ENCODE measurements at places on chromosomes 7 and 10. TPM values are rescaled to one million over a fixed set of nuclear protein-coding genes. Genes with fewer than 3 reads are reported as not detected.

DNA sequence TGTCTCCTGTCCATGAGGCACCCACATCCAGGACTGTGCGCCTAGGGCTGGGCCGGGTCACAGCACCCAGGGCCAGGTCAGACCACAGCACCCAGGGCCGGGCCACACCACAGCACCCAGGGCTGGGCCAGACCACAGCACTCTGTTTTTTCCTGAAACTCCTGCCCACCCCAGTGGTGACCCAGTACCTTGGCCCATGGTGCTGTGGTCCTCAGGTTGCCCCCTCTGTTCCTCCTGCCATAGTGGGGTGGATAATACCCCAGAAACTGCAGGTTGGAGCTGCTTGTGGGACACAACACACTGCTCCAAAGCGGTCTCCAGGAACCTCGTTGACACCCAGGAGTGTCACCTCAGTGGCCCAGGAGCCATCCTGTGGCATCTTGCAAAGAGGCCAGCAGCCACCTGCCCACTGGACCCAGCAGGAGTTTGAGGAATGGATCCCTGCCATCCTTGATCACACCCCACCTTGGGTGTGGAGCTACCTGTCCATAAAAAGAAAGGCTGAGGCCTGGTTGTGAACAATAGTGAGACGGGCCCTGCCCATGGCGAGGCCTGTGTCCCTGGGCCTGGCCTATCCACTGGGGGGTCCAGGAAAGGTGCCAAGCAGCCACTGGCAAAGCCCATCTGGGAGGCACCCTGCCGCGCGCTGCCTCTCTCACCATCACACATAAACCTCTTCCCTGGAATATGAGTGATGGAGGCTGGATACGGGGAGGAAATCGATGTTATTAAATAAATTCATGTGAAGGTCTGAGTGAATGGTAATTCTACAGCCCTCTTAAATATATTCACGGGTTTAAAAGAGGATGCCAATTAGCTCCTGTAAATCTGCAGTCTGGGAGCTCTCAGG, 89.0 kb downstream of the NKX6-2 start:
- H3K4me1 ChIP-seq, result peaks cover 4% of the 10 kb centered on the region
- no peaks in the 10 kb centered on the region for H3K27me3 ChIP-seq
- DNase-seq, result no peak
- H3K4me3 ChIP-seq, result no peak overlapping the region
- no peak overlapping the region for H3K27ac ChIP-seq

Gene GNA12
- total RNA-seq, result 20.5 TPM

Gene PPP1R17
- total RNA-seq, result not detected

Gene POLL
- total RNA-seq, result 15.8 TPM

GRCh38 chr10:132729810-132730572, 56.0 kb downstream of the NKX6-2 start:
- DNase-seq, result no peak
- H3K27ac ChIP-seq, result no peak overlapping the region
- H3K27me3 ChIP-seq, result no peaks in the 10 kb centered on the region

Gene TPK1
- 0.59 TPM for total RNA-seq

DNA sequence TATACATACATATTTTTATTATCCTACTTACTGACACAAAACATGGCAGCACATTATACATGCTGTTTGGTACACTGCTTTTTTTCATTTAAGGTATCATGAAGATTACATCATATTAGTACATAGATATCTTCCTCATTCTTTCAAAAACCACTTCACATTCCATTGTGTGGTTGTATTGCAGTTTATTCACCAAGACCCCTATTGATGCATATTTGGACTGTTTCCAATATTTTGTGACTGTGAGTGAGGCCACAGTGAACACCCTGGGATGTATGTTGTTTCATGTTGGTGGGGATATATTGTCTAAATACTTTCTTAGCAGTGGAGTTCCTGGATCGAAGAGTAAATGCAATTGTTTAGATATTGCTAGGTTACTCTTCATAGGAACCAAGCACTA, 39.0 kb downstream of the TFAM start:
- DNase-seq, result no peak
- no peaks in the 10 kb centered on the region for H3K27me3 ChIP-seq
- no peaks in the 10 kb centered on the region for H3K36me3 ChIP-seq
- H3K27ac ChIP-seq, result no peak overlapping the region

- no peak for DNase-seq
- peak overlapping the region; percentile 91 for H3K27ac ChIP-seq
- H3K4me3 ChIP-seq, result peak overlapping the region; percentile 89
- H3K4me1 ChIP-seq, result peaks cover 4% of the 10 kb centered on the region
Observed at GRCh38 chr7:47580811-47581331, 1.0 kb downstream of the TNS3 start.

- no peak overlapping the region for H3K4me3 ChIP-seq
- peak; percentile 50 for DNase-seq
- no peaks in the 10 kb centered on the region for H3K27me3 ChIP-seq
- no peaks in the 10 kb centered on the region for H3K4me1 ChIP-seq
Observed at GRCh38 chr7:149414745-149415390, 46.0 kb downstream of the ZNF777 start.

Gene SKIDA1
- total RNA-seq, result not detected

- H3K27ac ChIP-seq, result peak within 1 kb of the TSS; percentile 84
- peak within 1 kb of the TSS; percentile 64 for H3K4me3 ChIP-seq
- DNase-seq, result no peak
- no peaks in the 10 kb centered on the region for H3K27me3 ChIP-seq
Observed at GRCh38 chr10:88879534-88880281, at the start of gene STAMBPL1. Gene STAMBPL1, plus strand, starts transcription at chr10:88880245. Its CDS starts 21,464 bp downstream, at chr10:88901709.

- H3K4me3 ChIP-seq, result no peak overlapping the region
- DNase-seq, result no peak
- H3K27ac ChIP-seq, result no peak overlapping the region
Observed at GRCh38 chr7:29810813-29811482, 4.6 kb downstream of the WIPF3 start.

Gene ADD3
- total RNA-seq, result 80.1 TPM

DNA sequence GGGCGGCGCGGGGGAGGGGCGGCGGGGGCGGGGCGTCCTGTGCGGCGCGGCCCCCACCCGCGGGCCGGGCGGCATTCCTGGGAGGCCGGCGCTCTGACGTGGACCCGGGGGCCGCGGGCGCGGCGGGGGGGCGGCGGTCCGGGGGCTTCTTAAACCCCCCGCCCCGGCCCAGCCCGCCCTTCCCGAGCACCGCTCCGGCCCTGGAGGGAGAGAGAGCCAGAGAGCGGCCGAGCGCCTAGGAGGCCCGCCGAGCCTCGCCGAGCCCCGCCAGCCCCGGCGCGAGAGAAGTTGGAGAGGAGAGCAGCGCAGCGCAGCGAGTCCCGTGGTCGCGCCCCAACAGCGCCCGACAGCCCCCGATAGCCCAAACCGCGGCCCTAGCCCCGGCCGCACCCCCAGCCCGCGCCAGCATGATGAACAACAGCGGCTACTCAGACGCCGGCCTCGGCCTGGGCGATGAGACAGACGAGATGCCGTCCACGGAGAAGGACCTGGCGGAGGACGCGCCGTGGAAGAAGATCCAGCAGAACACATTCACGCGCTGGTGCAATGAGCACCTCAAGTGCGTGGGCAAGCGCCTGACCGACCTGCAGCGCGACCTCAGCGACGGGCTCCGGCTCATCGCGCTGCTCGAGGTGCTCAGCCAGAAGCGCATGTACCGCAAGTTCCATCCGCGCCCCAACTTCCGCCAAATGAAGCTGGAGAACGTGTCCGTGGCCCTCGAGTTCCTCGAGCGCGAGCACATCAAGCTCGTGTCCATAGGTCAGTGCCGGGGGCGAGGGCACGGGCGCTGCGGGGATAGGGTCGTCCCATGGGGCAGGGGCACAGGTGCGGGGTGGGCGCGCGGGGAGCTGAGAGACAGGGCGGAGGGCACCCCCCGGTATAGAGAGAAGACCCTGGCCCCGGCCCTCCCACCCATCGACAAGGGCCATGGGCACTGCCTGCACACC, at the start of gene FLNC:
FLNC (plus strand) TSS at position 176 of the 947 bp plus-strand sequence; CDS start at position 408, 232 bp downstream.
- peak within 1 kb of the TSS; percentile 94 for H3K27ac ChIP-seq
- H3K4me3 ChIP-seq, result peak within 1 kb of the TSS; percentile 70
- peak; percentile 71 for DNase-seq
- peaks cover 3% of the 10 kb centered on the region for H3K4me1 ChIP-seq
- no peaks in the 10 kb centered on the region for H3K27me3 ChIP-seq

Gene SFRP4
- total RNA-seq, result 81.9 TPM

Gene PALD1
- 21.6 TPM for total RNA-seq

DNA sequence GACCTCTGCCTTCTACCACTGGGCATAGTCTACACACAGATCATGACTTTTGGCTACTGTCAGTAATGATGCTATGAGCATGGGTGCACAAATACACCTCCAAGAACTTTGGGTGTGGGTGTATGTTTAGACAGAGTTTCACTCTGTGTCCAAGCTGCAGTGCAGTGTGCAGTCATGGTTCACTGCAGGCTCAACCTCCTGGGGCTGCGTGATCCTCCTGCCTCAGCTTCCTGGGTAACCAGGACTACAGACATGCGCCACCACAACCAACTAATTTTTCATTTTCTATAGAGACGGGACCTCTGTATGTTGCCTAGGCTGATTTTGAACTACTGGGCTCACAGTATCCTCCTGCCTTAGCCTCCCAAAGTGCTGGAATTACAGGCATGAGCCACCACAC, 194.4 kb downstream of the NSUN6 start:
- no peak for DNase-seq
- no peaks in the 10 kb centered on the region for H3K27me3 ChIP-seq
- no peak overlapping the region for H3K27ac ChIP-seq
- no peaks in the 10 kb centered on the region for H3K4me1 ChIP-seq

Gene AKR1E2
- 31.3 TPM for total RNA-seq

- H3K4me1 ChIP-seq, result no peaks in the 10 kb centered on the region
- peaks cover 5% of the 10 kb centered on the region for H3K27me3 ChIP-seq
- H3K27ac ChIP-seq, result no peak overlapping the region
- no peaks in the 10 kb centered on the region for H3K36me3 ChIP-seq
- DNase-seq, result no peak
Observed at GRCh38 chr7:129072479-129073011, 17.6 kb upstream of the TNPO3 start.
